ENCODE measurements at places on chromosomes 4 and X. TPM values are rescaled to one million over a fixed set of nuclear protein-coding genes. Genes with fewer than 3 reads are reported as not detected.

CFI gene
- total RNA-seq, result 11.4 TPM

PPP2R3B gene
- total RNA-seq, result 27.4 TPM

FGF5 gene
- not detected for total RNA-seq

S100G gene
- total RNA-seq, result not detected

ADGRL3 gene
- 5.0 TPM for total RNA-seq

CXCL9 gene
- total RNA-seq, result not detected

ATP2B3 gene
- 0.08 TPM for total RNA-seq

PKD2 gene
- total RNA-seq, result 31.0 TPM

MAOB gene
- 0.08 TPM for total RNA-seq

MXD4 gene
- total RNA-seq, result 11.9 TPM

GLRA2 gene
- total RNA-seq, result not detected

TRIM2 gene
- 60.8 TPM for total RNA-seq

OCIAD1 gene
- total RNA-seq, result 83.9 TPM

HSFX1 gene
- total RNA-seq, result 0.29 TPM

All from A375 (cell line).